AG08395 (cell line): ENCODE measurements at places on chromosomes 5 and 9.

GRCh38 chr9:6414247-6414641, 1.2 kb downstream of the UHRF2 start:
- DNase-seq: peak; percentile 49

GRCh38 chr9:16058131-16058549, 505.3 kb downstream of the CCDC171 start:
- peak; percentile 62 for DNase-seq

DNA sequence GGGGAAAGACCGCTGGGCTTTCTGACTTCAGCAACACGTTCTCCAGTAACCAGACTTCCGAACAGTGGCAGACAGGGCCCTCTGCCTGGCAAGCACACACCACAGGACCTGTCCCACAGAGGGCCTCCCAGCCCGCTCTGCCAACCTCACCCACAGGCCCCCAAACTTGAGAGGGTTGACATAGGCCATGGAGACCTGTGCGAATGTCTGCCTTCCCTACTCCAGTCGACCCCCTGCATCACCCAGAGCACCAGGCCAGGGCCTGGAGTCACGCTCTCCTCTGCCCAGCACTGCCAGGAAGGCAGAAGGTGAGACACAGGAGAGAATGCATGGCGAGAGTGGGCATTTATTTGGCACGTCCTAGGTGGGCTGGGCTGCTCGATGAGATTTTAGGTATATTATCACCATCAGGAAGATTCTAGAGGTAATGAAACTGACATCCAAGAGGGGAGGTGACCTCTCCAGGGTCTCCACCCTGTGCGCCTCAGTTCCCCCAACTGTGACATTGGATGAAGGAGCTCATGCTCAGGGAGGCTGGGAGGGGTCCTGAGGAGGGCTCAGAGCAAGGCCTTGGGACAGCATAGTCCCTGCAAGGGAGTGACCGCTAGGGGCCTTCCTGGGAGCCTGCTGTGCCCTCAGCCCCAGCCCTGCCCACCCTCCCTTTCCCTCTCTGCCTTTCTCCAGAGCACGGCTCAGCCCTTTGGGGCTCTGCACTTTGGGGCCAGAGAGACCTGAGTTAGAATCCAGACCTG, 54.9 kb downstream of the DUSP1 start:
- DNase-seq: no peak

- DNase-seq: no peak
Observed at GRCh38 chr5:169095410-169095960, 205.5 kb downstream of the SLIT3 start.

DNA sequence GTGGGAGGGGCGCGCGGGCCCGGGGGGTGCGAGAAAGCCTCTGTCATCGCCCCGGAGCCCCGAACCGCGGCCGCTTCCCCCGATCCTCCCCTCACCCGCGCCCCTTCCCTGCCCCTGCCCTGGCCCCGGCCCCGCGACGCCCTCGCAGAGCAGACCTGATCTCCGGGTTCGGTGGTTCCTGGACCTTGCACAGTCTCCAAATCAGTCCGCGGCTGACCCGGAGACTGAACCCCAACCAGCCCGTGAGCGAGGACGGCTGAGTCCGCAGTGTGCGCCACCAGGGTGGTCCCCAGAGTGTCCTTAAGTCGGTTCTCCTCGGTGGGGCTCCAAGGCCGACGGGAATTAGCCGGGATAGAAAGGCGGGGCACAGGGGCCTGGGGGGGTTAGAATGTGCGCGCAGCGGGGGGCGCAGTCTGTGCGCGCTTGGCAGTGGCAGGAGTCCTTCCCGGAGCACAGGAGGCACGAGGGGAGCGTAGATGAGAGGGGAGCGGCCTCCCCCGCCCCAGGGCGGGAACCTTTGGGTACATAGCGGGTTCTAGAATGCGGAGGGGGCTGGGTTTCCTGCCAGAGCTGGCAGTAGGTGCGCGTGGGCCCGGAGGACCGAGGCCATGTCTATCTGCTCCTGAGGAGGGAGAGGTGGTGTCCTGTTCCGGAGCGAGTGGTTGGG, 779 bp downstream of the PKN3 start:
- peak; percentile 21 for DNase-seq

- DNase-seq: no peak
Observed at GRCh38 chr9:91571036-91571435, 147.4 kb upstream of the NFIL3 start.

- peak; percentile 71 for DNase-seq
Observed at GRCh38 chr5:169548315-169548714, 35.3 kb upstream of the SPDL1 start.

GRCh38 chr5:76391014-76391413, 12.1 kb upstream of the IQGAP2 start:
- DNase-seq: no peak

DNA sequence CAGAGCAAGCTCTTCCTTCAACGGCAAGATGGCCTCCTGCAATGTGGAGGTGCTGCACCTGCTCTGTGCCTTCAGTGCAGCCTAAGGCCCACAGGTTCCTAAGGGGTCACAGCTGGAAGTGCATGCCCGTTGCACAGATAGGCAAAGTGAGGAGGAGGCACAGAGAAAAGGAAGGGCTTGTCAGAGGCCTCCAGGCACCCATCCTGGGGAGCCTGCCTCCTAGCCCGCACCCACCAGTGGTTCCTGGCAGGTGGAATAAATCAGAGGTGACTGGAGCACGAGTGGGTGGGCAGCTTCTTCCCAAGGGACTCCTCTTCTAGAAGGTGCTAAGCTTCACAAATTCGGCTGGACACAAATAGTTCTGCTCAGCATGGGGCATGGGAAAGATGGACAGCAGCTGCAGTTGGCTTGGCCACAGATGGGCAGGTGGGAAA, 52.8 kb upstream of the STXBP1 start:
- no peak for DNase-seq

DNA sequence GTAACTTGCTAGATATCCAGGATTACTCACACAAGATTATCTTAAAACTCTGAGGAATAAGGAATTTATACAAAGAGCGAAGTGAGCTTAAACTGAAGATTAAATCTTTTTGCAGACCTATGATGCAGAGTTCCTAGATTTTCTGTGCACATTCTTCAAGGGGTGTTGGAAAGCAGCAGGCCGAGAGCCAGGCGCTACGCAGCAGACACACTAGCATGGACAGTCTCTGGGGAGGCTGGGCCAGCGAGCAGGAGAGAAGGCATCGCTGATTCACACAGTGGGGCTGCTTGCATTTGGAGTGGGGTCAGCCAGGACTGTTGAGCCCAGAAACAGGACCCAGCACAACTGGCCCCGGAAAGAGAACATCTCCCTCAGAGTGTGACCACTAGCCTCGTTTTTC, 136.3 kb downstream of the ADAMTS16 start:
- no peak for DNase-seq

DNA sequence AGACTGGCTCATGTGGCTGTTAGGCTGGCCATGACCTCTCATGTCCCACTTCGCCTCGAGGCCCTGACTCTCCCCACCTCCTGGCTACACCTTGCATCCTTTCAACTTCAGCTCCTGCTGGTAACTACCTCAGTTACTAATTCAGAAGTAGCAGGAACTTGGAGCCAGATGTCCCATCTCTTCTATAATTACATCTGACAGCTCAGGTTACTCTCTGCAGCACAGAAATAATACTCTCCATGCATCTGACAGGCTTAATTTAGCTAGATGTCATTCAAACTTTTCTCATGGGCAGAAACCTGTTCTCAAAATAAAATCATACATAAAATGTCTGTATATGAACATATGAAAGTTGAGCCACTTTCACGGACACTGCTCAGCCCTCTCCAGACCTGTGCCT, 92.2 kb upstream of the IL33 start:
- DNase-seq: no peak

DNA sequence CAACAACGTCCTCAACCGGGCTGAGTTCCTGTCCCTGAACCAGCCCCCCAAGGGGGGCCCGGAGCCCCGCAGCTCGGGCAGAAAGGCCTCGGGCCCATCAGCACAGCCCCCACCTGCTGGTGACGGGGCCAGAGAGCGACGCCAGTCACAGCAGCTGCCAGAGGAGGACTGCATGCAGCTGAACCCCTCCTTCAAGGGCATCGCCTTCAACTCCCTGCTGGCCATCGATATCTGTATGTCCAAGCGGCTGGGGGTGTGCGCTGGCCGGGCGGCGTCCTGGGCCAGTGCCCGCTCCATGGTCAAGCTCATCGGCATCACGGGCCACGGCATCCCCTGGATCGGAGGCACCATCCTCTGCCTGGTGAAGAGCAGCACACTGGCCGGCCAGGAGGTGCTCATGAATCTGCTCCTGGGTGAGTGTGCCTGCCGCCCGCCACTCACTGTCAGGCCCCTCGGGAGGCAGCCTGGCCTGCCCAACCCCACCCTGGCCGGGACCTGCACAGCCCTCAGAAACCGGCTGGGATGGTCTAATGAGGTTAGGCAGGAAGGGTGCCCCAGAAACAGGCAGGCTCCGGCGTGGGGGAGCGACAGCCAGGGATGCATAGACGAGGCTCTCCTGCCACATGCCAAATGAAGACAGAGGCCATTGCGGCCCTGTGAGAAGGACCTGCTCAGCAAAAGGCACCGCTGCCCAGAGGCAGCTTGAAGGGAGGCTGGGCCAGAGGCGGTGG, 678 bp downstream of the PLPP7 start:
- DNase-seq: peak; percentile 37

- no peak for DNase-seq
Observed at GRCh38 chr5:74177961-74178360, 462.6 kb downstream of the ENC1 start.

DNA sequence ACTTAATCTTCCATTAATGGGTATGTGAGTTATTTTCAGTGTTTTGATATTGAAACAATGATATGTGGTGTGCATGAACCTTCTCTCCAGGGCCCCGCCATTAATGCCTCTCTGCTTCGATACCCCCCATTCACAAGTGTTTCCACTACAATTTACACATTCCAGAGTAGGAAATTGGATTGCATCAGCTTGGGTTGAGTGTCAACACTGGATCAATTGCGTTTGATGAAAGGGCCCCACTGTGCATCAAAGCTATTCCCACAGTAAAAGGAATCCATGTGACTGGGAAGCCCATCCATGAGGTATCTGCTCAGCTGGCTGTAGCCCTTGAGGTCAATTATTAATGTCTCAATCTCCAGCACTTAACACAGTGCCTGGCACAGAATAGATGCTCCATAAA, 17.8 kb upstream of the LVRN start:
- no peak for DNase-seq

- DNase-seq: peak; percentile 22
Observed at GRCh38 chr9:21968331-21969010, 25.7 kb downstream of the CDKN2A start.

GRCh38 chr9:94081435-94081834, 2.8 kb upstream of the PTPDC1 start:
- DNase-seq: no peak

- DNase-seq: no peak
Observed at GRCh38 chr5:148543727-148544126, 110.6 kb downstream of the HTR4 start.

DNA sequence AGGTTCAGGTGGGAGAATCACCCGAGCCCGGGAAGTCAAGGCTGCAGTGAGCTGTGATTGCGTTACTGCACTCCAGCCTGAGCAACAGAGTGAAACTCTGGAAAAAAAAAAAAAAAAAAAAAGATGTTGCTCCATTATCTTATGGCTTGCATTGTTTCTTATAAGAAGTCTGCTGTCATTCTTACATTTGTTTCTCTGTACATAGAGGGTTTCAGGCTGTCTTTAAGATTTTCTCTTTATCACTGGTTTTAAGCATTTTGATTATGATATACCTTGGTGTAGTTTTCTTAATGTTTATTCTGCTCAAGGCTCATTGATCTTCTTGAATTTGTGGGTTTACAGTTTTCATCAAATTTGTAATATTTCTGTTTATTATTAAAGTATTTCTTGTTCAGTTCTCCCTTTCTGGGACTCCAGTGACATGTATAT, 35.2 kb downstream of the MVB12B start:
- no peak for DNase-seq

GRCh38 chr9:129834489-129835127, 467 bp downstream of the C9orf78 start:
- peak; percentile 24 for DNase-seq

DNA sequence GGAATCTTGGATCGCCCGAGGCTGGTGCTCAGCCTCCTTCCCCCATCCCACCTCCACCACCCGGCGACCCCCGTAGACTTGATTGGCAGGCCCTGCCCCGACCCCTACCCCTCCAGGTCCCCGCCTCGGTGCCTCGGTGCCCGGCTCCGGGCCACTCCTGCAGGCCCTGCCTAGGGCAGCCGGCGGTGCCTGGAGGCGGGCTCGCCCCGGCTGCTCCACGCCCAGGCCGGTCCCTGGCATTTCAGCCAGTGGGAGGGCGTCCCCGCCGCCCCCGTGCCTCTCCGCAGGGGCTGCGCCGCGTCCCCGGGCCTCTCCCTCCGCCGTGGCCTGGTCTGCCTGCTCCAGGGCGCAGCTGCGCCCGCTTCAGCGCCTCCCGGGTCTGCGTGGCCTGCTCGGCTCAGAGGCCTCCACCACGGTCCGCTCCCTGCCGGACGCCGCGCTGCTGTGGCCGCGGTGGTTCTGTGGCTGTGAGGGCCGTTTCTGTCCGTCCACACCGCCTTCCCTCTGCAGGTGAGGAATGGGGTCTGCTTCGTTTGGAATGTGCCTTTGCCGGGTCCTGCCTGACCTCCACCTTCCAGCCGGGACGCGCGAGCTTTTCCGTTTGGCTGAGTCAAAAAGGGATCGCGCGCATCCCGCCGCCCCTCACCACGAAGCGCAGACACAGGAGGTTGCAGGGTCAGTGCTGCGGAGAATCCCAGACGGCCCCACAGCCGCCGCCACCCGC, 48.3 kb upstream of the IRX4 start:
- no peak for DNase-seq

GRCh38 chr5:85337435-85337834, 952.8 kb upstream of the EDIL3 start:
- DNase-seq: no peak

- DNase-seq: no peak
Observed at GRCh38 chr5:151357097-151357496, 9.7 kb upstream of the SLC36A2 start.

GRCh38 chr5:126195410-126196100, 227.7 kb upstream of the GRAMD2B start:
- DNase-seq: no peak

- no peak for DNase-seq
Observed at GRCh38 chr5:129460936-129461710, 1.0 kb downstream of the ADAMTS19 start.

GRCh38 chr5:76514292-76514691, 108.9 kb downstream of the F2RL2 start:
- no peak for DNase-seq

DNA sequence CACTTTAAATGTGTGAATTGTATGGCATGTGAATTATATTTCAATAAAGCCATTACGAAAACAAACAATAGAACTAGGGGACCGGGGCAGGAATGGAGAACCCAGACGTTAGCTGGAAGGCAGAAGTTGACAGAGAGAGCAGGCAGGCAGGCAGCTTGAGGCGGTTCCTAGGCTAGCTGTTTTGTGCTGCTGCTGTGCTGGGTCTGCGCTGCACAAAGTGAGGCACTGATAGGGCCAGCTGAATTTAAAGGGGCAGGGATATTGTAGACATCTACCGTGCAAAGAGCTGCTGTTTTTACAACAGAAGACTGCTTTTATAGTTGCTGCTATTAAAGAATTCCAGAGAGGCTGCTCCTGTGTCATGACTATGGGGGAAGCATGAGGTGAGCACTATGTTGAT, 21.6 kb upstream of the MIER3 start:
- no peak for DNase-seq

- no peak for DNase-seq
Observed at GRCh38 chr5:157817928-157818327, 41.0 kb downstream of the CLINT1 start.
